ENCODE measurements at places on chromosomes 6 and 20.

DNA sequence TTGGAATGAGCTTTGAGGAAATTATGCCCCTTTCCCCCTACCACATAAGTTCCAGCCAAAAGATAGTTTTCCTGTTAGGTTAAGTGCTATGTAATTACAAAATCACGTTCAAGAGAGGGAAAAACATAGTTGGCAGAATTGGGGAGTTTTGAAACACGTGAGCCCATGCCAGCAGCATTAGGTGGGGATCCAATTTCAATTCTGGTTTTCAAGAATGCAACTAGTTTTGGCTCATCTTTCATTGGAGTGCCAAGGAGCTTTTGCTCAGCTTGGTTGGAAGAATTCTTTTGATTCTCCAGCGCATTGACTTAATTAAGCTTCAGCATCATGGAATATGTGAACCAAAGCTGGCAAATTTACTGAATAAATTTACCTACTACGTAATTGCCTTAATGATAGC, 95.9 kb downstream of the SAMD5 start:
- peak; percentile 4 for DNase-seq

DNA sequence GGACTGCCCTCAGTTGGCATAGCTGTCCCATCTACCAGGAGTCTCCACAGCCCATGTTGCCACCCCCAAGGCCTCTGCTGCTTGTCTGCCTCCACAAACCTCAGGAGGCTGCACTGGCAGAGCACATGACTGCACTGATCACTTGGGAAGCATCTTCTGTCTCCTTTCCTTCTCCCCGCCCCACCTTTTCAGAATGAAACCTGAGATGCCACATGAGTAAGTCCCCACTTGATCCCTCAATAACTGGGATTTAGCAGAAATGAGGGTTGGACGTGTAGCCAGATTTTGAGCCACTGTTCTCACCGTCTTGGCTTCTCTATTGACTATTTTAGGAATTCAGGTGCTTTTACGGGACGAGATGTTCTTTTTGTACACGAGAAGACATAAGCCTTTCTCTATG, 328.4 kb downstream of the CDC5L start:
- no peak for DNase-seq

DNA sequence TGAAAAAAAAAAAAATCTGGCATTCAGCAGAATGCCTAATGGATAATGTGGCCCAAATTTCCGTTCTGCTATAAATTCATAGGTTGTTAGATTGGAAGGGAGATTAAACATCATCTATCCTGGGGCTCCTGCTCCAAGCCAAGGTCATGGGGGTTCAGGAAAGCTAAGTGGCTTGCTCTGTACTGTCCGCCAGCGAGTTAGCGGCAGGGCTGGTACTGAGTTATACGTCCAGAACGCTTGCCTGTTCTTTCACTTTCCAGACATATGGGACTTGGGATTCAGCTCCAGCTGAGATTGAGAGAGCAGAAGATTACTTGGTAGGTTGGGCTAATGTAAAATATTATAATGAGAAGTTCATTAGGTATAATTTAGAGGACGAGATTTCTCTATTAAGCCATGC, 858 bp downstream of the RWDD1 start:
- no peak for DNase-seq

DNA sequence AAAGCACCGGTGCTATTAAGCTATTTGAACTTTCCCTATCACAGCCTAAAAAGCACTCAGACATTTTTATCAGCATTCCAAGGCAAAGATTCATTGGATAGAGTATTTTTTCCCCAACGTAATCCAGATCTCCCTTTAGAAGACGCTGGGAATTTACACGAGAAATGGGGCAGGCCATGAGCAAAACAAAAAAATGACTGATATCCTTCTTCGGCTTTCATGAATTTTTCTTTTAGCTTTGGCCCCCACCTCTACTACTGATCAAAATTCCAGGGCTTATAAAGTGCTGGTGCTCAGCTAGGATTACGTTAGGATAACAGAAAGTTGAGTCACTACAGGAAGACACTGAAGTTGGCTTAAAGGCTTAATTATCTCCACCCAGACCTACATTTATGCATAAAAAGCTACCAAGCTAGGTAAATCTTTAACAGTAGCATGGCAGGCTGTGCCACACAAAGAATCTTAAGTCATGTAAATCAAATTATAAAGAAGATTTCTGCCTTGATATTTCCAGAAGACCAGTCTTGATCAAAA, 418.5 kb upstream of the BTBD3 start:
- DNase-seq: no peak

GRCh38 chr6:3088968-3089367, 20.7 kb downstream of the RIPK1 start:
- DNase-seq: peak; percentile 18

GRCh38 chr20:3510110-3510509, 39.3 kb downstream of the ATRN start:
- DNase-seq: no peak

DNA sequence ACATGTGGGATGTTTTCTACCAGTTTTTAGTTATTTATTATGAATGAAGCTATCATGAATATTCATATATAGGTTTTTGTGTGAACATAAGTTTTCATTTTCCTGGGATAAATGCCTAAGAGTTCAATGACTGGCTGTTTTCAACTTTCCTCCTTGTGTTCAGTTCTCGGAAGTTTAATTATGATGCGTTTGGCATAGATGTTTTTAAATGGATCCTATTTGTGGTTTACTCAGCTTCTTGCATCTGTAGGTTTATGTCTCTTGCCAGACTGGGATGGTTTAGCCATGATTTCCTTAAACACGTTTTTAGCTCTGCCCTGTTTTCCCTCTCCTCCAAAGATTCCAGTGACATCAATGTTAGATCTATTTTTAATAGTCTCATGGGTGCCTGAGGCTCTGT, 411.1 kb upstream of the CDH4 start:
- no peak for DNase-seq

DNA sequence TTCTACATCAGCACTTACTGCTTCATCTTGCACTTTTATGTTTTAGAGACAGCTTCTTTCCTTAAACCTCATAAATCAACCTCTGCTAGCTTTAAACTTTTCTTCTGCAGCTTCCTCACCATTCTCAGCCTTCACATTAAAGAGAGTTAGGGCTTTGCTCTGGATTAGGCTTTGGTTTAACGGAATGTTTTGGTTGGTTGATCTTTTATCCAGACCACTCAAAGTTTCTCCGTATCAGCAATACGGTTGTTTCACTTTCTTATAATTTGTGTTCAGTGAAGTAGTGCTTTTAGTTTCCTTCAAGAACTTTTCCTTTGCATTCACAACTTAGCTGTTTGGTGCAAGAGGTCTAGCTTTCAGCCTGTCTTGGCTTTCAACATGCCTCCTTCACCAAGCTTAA, 40.4 kb downstream of the DNAAF9 start:
- DNase-seq: no peak

DNA sequence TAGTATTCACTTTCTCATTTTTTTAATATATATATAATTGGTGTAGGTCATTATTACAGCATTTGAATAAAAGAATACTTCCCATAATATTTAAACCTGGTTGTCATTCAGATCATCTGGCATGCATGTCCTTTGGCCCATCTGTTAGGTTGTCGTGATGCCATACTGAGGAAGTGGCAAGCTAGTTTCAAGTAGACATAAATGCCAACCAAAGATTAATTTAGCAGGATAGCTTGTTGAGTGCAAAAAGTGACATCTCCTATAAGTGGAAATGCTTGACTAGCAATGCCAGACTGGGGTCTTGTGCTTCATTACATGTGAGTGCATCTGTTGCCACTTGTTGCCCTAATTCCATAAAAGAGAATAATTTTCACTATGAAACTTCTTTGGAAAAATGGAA, 1044.7 kb downstream of the GRIK2 start:
- no peak for DNase-seq

- DNase-seq: no peak
These were observed 155.2 kb downstream of the SCML4 start for GRCh38 chr6:107668743-107669474.

DNA sequence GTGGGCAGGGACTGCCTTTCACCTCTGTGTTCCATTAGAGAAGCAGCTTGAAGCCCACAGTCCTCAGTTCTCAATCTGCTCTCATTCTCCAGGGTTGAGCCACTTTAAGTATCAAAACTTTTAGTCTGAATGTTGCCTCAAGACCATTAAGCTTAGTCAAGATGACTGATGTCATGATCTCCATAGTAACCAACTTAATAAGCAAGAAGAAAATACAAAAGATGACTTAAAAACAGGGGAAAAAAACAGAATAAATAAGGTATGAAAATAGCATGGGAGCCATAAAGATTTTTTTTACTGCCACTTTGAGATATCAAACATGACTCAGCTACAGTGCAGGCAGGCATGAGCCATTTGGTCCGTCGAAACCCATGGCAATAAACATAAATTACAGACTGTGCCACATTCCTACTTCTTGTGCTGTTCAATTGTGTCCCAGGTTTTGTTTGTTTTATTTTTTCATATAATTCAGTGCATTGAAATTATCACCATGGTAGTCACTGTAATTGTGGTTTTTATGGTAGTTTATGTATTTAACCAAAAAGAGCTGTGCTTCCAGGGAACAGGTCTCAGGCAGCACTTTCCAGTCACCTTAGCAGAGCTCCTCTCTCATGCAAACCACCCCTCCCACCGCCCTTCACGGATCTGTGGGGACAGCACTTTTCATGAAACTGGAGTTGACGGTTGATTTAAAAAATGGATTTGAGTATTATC, 156.5 kb upstream of the INSM1 start:
- DNase-seq: peak; percentile 10

- DNase-seq: no peak
These were observed 133.0 kb upstream of the TRAF3IP2 start for GRCh38 chr6:111738631-111739030.

DNA sequence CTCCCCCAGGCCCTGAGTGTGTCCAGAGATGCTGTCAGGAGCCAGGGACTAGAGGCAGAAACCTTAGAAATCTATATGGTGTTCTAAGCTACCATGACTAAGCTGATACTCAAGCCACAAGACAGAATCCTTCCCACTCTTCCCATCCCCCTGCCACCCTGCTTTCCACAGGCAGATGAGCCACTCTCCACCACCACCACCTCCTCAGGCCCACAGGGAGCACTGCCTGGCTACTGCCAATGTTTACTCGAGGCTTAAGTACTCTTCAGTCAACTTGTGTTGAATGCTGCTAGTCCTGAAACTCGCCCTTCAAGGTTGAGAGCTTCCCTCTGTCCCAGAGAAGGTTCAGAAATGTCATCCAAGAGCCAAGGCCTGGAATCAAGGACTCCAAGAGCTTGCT, 56.2 kb downstream of the CENPW start:
- DNase-seq: peak; percentile 2

GRCh38 chr6:101150226-101150625, 243.3 kb upstream of the GRIK2 start:
- no peak for DNase-seq

GRCh38 chr6:27777614-27778355, 134.4 kb downstream of the OR2B2 start:
- no peak for DNase-seq

DNA sequence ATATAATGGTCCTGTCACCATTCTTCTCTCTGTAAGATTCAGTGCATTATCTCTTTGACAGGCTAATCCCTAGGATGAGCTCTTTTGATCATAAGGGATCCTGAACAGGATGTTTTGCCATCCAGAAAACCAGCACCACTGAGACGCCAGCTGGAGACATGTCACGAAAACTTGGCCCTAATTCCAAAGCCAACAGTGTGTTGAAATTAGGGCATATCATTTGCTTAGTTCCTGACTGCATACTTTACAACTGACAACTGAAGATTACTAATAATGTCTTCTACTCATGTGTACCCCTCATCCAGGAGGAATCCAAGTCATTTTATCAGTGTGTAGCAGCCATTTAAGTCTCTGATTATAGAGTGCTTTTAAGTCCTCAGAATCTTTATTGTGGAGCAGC, 243.6 kb downstream of the KCNQ5 start:
- DNase-seq: peak; percentile 34

- no peak for DNase-seq
These were observed 52.6 kb downstream of the BTBD3 start for GRCh38 chr20:11970243-11970836.

GRCh38 chr6:11806561-11807317, 28.1 kb upstream of the ADTRP start:
- no peak for DNase-seq

GRCh38 chr6:43948527-43949485, 178.4 kb downstream of the MRPL14 start:
- DNase-seq: peak; percentile 75

DNA sequence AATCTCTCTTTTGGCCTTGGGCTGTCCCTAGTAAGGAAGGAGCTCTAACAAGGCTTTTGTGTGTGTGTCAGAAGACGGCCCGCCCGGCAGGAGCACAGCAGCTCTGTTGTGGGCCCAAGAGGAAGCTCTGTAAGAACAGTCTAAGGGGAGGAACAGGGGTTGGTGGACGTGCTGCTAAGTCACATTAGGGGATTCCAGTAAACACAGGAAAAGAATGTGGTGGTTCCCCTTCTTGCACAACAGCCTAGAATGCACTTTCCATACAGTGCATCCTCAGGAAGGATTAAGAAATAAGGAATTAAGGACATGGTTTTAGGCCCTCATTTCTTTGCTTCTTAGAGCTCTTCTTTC, 114.5 kb downstream of the RNF144B start:
- peak; percentile 86 for DNase-seq

- DNase-seq: peak; percentile 52
These were observed 36.8 kb downstream of the TSPYL4 start for GRCh38 chr6:116217069-116217468.

DNA sequence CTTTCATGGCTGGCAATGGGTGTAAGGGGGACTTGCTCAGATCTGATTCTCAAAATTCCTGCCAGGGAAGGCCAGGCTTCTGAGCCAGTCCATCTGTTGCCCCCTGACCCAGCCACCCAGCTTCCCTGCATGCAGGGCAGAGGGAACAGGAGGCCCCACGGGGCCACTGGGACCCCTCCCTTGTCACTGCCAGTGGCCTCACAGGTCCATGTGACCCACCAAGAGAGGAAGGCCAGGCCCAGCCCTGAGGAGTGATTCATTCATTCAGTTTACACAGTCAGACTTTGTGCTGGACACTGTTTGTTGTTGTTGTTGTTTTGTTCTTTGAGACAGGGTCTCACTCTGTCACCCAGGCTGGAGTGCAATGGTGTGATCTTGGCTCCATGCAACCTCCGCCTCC, 39.5 kb downstream of the UBE2V1 start:
- no peak for DNase-seq

GRCh38 chr20:3910853-3911252, 21.7 kb downstream of the PANK2 start:
- DNase-seq: no peak

DNA sequence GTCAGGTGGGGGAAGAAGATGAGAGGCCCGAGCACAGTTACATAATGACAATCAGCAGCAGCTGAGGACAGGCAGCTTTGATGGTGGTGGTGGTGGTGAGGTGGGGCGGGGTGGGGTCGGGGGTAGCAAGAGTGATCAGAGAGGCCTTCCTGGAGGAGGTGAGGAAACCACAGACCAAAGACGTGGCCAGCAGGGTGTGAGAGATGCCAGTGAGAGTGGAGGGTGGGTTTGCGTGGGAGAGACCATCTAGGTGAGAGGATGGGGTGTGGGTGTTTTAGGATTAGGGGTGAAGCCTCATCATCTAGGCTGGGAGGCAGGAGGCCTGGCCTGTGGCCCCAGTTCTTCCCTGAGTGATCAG, 76.0 kb upstream of the TOX2 start:
- DNase-seq: no peak
